ENCODE measurements at places on chromosomes 16 and 17.

- no peak for DNase-seq
Observed at GRCh38 chr17:50926523-50926922, 60.4 kb upstream of the TOB1 start.

DNA sequence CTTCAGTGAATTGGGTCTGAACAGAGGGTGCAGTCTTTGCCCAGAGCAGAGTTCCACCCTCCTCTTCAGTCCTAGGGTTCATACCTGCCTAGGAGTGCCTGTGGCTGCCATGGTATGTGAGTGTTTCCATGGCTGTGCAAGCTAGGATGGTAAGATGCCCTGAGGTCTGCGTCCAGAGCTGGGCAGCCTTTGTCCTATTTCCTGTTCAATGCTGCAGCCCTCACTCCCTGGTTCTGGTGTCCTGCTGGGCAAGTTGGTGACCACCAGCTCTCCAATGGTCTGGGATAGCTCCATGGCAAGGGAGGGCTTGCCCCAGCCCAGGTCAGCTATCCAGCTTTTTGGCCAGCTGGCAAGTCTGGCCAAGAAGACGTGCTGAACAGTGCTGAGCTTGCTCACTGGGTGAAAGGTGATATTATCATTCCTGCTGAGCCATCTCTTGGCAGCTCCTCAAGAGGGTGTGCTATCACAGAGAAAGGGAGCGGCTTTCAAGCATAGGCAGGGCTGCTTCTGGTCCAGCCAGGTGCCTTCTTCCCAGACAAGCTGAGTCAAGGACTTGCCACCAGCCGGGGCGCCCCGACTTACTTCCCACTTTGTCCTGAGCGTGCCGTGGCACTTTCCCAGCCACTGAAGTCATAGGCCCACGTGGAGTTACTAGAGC lies 13.0 kb upstream of the NFATC3 start:
- no peak for DNase-seq

DNA sequence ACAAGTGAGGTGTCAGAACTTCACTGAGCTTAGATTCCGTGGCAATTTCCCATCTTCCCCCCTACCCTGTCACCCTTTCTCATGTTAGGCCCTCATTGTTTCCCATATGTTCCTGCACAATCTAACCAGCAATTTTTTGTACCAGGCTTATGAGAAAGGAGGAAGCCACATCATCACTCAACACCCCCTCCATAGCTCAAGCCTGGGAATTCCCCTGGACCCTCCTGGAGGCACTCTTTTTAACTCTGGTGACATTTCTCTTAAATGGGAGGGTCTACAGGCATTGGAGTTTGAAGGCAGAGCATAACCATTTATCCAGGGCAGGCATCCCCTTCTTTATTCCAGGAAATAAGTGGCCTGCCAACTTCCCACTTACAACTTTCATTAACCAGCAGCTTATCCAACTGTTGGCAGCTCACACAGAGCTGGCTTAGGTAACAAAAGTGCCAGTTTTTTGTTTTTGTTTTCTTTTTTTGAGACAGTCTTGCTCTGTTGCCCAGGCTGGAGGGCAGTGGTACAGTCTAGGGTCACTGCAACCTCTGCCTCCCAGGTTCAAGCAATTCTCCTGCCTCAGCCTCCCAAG lies 10.4 kb upstream of the GLG1 start:
- DNase-seq = no peak

- no peak for DNase-seq
Observed at GRCh38 chr17:50192618-50193291, 8.7 kb downstream of the COL1A1 start.

- DNase-seq = peak; percentile 40
Observed at GRCh38 chr17:74201250-74201649, 2.2 kb upstream of the RPL38 start.

- DNase-seq = no peak
Observed at GRCh38 chr16:22388101-22388644, 13.8 kb upstream of the CDR2 start.

DNA sequence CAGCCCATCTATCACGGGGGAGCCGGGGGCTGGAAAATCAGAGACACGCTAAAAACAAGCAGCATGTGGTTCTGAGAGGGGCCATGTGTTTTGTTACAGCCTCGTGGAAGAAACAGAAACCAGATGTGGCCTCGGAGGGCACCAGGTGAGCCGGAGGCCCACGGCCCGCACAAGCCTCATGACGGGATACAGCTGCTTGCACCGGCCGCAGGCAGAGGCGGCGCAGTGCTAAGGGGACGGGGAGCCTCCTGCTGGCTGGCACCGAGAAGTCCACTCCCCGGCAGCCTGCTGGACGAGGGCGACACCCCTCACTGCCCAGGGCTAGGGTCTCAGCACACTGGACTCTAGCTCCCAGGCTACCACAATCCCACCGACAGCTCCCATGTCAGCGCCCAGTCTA lies 19.2 kb downstream of the NDUFAF8 start:
- DNase-seq = peak; percentile 70

GRCh38 chr17:63445065-63445464 lies 1.0 kb downstream of the CYB561 start:
- DNase-seq = no peak

DNA sequence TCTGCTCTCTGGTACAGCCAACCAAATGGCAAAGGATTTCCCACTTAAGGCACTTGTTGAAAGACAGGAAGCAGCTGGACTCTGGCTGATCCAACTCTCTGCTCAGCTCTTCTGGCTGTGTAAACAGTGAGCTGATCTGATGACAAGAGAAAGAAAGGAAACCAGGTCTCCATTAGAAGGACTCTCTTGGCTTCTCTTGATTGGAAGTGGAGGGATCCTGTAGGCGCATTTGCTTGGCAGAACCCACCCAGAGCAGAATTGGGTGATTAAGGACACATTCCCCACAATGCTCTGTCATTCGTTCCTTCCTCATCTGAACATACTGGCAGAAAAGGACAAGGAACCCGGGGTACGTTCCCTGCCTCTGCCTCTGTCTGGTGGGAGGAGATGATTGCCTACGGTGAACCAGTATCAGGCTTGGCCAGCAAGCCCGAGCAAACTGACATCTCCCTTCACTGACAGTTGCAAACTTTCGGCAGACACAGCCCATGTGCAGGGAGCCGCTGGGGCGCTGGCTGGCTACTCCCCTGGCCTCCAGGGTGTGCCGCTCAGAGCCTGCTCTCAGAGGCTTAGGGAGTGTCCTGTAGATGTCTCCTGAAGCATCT lies 29.1 kb downstream of the LDHD start:
- DNase-seq = no peak

GRCh38 chr17:77332034-77332971 lies 191.5 kb downstream of the SEC14L1 start:
- DNase-seq = no peak

GRCh38 chr16:56262551-56263245 lies 71.4 kb downstream of the GNAO1 start:
- DNase-seq = no peak

DNA sequence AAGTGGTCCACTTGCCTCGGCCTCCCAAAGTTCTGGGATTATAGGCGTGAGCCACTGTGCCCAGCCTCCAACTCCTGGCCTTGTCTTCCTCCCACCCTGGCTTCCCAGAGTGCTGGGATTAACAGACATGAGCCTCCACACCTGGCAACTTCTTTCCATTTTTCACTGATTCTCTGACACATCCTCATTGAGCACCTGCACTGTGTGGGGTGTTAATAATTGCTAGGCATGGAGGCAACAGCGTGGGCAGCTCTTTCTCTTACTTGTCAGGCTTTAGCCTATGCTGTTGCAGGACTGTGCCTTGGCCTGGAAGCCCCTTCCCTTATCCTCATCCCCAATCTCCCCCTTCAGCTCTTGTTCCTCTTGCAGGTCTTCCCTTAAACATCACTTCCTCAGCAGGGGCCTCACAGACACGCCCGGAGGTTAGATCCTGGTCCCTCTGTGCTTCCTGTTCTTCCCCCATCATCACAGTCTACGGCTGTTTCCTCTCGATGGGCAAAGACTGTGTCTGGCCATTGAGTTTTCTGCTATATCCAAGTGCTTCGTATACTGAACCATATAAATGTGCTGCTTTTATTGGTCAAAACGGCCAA lies 7.9 kb downstream of the QPRT start:
- DNase-seq = no peak

DNA sequence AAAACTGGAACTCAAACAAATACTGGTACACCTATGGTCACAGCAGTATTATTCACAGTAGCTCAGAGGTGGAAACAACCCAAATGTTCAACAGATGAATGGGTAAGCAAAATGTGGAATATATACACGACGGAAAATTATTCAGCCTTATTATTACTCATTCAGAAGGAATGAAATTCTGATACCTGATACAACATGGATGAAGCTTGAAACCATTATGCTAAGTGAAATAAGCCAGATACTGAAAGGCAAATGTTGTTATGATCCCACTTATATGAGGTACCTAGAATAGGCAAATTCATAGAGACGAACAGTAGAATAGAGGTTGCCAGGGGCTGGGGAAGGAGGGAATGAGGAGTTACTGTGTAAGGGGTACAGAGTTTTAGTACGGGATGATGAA lies 27.1 kb upstream of the MYLK3 start:
- no peak for DNase-seq

- no peak for DNase-seq
Observed at GRCh38 chr17:47653442-47653841, 3.7 kb downstream of the KPNB1 start.

- no peak for DNase-seq
Observed at GRCh38 chr17:5585836-5586521, 1.7 kb upstream of the NLRP1 start.

DNA sequence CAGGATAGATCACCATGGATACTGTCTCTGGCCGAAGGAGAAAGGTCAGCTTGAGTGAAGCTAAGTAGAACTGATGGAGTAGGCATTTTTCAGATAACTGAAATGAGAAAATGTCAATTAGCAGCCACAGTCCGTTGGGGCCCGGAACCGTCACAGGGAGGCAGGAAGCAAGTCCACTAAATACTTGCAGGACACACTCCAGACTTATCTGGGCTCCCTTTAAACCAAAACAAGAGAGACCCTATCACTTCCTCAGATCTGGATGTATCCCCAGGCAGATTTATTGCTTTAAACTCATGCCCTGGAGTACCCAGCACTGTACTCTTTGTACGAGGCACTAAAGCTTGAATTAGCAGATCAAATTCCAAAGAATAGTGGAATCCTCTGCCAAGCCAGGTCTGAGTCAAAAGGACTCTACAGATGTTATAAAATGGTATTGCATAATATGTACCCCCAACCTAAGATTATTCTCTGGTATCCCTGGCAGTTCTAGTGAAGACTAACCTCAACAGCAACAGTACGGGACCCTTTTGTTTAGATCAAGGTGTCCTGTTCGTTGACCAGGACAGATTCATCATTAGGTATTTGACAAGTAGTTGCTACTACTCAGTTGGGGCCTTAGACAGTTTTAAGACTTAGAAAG lies 8.1 kb downstream of the ZP2 start:
- no peak for DNase-seq

GRCh38 chr17:59361916-59362810 lies 30.7 kb downstream of the YPEL2 start:
- DNase-seq = no peak

- peak; percentile 43 for DNase-seq
Observed at GRCh38 chr16:17211797-17212196, 259.0 kb downstream of the XYLT1 start.

GRCh38 chr16:27646806-27647205 lies 96.9 kb downstream of the KATNIP start:
- DNase-seq = no peak

DNA sequence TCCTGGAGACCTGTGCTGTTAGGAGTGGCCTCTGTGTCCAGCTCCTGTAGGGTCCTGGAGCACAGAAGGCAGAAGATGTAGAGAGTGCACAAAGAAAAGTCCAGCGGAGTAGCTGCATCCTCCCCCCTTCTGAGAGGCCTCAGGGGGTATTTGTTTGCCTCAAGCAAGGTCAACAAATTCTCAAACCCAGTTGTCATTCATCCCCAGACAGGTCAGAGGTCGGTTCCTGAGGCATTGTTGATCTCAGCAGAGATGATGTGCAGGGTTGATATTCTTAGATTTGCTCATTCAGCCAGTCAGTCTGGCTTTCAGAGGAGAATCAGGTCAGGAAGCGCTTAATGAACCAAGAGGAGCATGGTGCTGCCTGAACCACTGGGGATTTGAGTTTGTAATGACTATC lies 8.3 kb upstream of the RBFOX1 start:
- DNase-seq = no peak

DNA sequence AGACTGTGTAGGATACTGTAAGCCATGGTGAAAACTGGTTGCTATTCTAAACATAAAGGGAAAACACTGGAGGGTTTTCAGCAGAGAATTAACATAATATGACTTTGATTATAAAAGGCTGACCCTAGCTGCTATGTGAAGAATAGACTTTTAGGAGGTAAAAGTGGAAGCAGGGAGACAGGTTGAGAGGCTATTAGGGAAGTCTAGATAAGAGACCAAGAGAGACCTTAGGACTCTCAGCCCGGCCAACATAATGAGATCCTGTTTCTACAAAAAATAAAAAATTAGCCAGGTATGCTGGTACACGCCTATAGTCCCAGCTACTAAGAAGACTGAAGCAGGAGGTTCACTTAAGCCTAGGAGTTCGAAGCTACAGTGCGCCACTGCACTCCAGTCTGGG lies 393.2 kb upstream of the PMFBP1 start:
- no peak for DNase-seq

- no peak for DNase-seq
Observed at GRCh38 chr16:49932946-49933345, 77.0 kb upstream of the ZNF423 start.

GRCh38 chr17:63834431-63835166 lies 7.1 kb upstream of the FTSJ3 start:
- peak; percentile 89 for DNase-seq

DNA sequence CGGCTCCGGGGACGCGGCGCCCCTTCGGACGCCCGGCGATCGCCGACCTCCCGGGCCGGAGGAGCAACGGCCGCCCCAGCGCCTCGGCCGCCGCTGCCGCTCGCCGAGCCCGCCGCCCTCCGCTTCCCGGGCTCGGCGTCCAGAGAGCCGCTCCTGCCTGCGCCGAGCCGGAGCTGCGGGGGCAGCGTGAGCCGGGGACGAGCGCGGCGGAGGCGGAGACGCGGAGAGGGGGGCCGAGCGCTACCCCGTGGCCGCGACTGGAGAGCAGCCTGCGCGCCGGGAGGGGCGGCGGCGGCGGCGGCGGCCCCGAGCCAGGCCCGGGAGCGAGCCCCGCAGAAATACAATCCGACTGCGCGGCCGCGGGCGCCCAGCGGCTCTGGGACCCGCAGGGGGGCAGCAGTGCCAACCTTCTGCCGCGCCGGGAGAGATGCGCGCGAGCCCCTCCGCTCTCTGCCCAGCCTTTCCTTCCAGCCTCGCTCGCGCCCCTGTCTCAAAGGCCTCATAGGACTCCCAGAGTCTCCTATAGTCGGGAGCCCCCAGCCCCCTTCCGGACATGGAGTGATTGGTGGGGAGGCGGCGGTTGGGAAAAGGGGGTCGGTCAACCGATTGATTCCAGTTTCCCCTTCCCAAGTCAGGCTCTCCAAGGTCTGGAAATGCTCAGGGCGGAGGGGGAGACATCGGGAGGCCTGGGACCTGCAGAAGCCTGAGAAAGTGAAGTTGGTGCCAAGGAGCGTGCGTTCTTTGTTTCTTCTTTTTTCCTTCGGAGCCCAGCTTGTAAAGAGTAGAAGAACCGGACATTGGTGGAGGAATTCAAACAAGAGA lies 1.0 kb upstream of the SDK2 start:
- peak; percentile 70 for DNase-seq

- no peak for DNase-seq
Observed at GRCh38 chr17:36760425-36760824, 159.0 kb downstream of the MRM1 start.
